ENCODE measurements at places on chromosomes 2 and 18.
A peak's percentile ranks its signal among the peaks of the same experiment; 100 is the strongest.

GRCh38 chr18:63216516-63217311 is 102.9 kb downstream of the BCL2 start:
- peak; percentile 72 for DNase-seq

DNA sequence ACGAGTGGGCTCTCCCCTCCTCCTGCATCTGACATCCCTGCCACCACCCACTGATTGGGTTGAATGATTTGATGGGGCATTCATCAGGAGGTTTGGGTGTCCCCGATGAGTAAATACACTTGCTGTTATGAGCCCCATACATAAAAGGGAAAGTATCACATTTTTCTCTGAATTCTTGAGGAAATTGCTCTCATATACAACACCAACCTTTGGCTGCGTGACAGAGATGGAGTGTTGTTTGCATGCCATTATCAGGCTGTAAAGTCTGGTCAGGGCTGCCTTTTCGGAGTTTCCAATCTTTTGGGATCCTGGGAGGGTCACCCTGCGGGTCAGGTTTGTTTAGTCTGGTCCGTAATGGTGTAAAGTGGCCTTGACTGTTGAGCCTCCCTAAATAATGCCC is 227.9 kb upstream of the SPRED2 start:
- no peak for DNase-seq

DNA sequence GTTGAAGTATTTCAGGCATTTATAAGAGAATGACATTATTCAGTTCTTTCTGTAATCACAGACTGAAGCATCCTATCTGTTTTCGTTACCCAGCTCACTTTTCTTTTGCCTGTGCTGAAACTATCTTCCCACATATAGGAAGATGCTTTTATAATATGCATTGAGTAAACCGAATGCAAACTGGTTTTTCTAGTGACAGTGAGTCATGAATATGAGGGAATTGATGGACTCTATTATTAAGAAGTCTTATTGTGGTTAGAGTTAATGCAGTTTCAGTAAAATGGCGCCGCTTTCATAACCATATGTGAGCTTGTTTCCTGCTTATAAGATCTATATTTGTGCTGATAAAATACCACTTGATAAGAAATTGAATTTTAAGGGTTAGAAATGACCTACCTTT is 59.2 kb downstream of the ACVR2A start:
- DNase-seq, result no peak

DNA sequence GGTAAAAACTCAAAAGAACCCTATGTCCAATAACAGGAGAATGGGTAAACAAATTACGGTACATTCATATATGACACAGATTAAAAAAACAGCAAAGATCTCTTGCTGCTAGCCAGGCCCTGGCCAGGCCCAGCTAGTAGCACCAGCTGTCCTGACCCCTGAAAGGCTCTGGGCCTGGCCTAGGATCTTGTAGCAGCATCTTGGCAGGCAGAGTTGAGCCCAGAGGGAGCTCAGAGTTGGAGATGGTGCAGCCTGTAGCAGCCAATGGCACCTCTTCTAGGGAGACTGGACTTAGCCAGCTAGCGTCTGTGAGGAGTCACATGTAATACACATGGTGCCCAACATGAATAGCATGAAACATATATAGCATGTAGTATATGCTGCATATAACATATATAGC is 69.1 kb downstream of the HS6ST1 start:
- no peak for DNase-seq
